IMR-90 (cell line): ENCODE measurements at places on chromosomes 1 and 21. TPM values are rescaled to one million over a fixed set of nuclear protein-coding genes. Genes with fewer than 3 reads are reported as not detected.
A peak's percentile ranks its signal among the peaks of the same experiment; 100 is the strongest.

DNA sequence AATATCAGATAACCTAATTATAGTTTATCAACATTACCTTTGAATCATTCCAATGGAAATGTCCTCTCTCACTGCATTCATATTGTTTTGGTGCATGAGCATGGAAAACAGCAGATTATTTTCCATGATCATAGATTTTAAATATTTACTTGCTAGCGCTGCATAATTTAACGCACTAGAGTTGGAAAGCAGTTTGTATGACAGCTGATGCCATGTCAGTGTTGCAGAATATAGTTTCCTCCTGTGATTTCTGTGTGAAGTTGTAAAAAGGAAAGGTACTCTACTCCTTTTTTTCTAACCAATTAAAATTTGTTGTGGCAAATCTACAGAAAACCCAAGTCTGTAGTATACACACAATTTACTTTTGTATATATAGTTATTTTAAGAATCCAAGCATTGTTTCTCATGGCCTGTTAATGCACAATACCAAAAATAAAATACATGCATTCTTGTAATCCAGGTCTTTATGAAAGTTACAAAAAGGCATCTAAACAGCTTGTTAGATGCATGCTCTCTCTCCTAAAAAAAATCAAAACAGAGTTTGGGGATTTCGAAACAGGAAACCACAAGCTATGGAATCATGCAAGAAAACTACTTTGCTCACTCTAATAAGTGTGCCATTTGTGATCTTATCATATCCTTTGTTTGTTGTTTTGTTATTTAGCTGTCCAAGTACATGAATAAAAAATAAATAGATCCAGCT, 1.9 kb upstream of the ATG4C start:
- H3K27ac ChIP-seq, result no peak overlapping the region
- H3K4me1 ChIP-seq, result no peaks in the 10 kb centered on the region
- H3K36me3 ChIP-seq, result no peaks in the 10 kb centered on the region
- DNase-seq, result peak; percentile 66

Gene HJV
- not detected in 2 replicates for total RNA-seq

DNA sequence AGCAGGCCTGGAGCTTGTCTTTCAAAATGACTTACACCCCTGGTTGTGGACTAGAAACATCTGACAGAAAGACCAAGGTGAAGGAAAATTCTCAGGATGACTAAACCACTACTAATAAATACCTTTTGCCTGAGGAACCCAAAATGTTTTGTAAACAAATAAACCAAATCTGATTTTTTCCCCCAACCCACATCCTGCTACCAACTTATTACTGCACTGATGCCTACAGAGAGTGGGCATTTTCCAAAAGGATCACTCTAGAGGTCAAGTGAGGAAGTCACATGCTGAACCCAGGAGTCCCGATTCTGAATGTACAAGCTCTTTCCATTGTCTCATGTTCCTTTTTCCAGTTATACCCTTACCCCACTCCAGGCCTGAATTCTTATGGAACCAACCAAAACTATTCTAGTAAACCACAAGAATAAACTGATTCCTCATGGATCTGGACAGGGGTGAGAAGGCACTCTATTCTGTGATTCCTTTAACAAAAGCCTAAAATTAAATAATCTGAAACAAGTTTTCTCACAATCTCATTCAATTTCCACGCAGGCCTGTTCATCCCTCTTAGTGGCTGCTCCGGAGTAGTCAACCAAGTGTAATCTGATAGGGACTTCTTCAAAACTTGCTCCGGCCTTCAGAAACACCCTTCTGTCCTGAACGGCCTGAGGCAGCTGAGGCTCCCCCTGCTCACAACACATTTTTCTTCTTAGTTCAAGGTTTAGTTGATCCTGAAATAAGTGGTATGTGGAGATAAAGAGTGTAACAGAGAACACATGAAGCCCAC, 1.4 kb downstream of the PI4KB start:
- peak; percentile 44 for DNase-seq
- H3K36me3 ChIP-seq, result peaks cover 17% of the 10 kb centered on the region
- peak overlapping the region; percentile 34 for H3K27ac ChIP-seq
- H3K4me3 ChIP-seq, result peak overlapping the region; percentile 88
- peaks cover 9% of the 10 kb centered on the region for H3K4me1 ChIP-seq

Gene LMOD1
- 44.4 and 53.2 TPM in 2 replicates for total RNA-seq

Gene REN
- 0.28 and 0.54 TPM in 2 replicates for total RNA-seq

- no peak for DNase-seq
- peaks cover under 1% of the 10 kb centered on the region for H3K4me1 ChIP-seq
- H3K27ac ChIP-seq, result no peak overlapping the region
- no peak overlapping the region for H3K4me3 ChIP-seq
- H3K36me3 ChIP-seq, result no peaks in the 10 kb centered on the region
Measured at GRCh38 chr1:27940297-27940696, 5.5 kb downstream of the SMPDL3B start.

- H3K36me3 ChIP-seq, result no peaks in the 10 kb centered on the region
- no peak overlapping the region for H3K27ac ChIP-seq
- DNase-seq, result no peak
- H3K4me3 ChIP-seq, result no peak overlapping the region
Measured at GRCh38 chr1:245412306-245412705, 257.5 kb downstream of the KIF26B start.

DNA sequence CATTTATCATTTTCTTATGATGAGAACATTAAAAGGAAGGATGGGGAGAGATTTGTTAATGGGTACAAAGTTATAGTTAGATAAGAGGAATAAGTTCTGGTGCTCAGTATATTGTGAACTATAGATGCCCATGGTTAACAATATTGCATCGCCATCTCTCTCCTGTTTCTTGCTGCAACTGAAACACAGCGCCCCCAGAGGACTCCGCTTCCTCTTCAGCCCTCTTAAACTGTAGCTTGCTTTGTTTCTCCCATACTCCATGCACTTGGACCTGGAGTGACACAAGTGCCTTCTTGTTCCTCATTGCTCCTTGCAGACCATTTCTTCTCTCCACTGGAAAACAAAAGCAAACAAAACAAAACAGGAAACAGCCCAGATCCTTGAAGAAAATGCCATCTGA, 70.1 kb upstream of the NTPCR start:
- peak; percentile 29 for DNase-seq
- no peak overlapping the region for H3K27ac ChIP-seq
- peaks cover 9% of the 10 kb centered on the region for H3K27me3 ChIP-seq
- H3K4me3 ChIP-seq, result no peak overlapping the region
- H3K36me3 ChIP-seq, result no peaks in the 10 kb centered on the region

Gene MAGI3
- 8.8 and 9.2 TPM in 2 replicates for total RNA-seq

Gene ITSN1
- 56.4 and 62.0 TPM in 2 replicates for total RNA-seq

Gene WNT3A
- not detected in 2 replicates for total RNA-seq

GRCh38 chr1:202197653-202198365, 4.2 kb downstream of the LGR6 start:
- no peaks in the 10 kb centered on the region for H3K4me1 ChIP-seq
- H3K4me3 ChIP-seq, result no peak overlapping the region
- H3K27ac ChIP-seq, result no peak overlapping the region
- no peak for DNase-seq
- H3K36me3 ChIP-seq, result no peaks in the 10 kb centered on the region
- H3K27me3 ChIP-seq, result peaks cover 85% of the 10 kb centered on the region

Gene KCNK2
- 86.9 TPM in 2 replicates for total RNA-seq

DNA sequence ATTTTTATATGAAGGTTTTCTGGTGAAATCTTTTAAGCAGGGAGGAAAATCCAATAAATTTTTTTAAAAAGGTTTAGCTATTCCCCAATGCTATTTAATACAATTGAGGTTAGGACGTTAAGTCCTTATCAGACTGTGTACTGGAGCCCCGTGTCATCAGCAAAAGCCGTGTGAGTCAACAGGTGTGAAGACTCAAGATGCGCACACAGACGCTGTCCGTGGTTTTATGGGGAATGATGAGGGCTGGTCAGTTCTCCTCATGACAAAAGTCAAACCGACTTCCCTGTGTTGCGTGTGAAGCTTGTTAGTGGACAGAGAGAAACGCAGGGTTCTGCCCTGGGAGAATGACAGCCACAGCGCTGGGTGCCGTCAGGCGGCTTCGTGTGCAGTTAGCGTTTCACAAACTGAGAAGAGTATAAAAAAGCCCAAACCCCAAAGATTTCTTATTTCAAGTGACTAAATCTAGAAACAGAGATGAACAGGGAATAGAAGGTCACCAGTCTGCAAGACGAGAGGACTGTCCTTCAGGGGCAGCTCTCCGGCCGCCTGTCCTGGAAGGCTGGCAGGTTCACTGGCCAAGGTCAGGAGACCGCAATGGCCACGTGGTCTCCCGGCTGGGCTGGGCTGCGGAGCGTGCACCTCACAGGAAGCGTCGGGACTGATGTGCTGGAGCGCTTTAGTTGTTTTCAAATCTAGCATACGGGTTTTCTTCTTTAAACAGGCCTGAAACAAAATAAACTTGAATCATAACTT, 22.4 kb downstream of the PTTG1IP start:
- peaks cover 55% of the 10 kb centered on the region for H3K36me3 ChIP-seq
- H3K27ac ChIP-seq, result no peak overlapping the region
- no peak overlapping the region for H3K4me3 ChIP-seq
- DNase-seq, result no peak
- H3K27me3 ChIP-seq, result no peaks in the 10 kb centered on the region

Gene ZNF648
- not detected in 2 replicates for total RNA-seq

DNA sequence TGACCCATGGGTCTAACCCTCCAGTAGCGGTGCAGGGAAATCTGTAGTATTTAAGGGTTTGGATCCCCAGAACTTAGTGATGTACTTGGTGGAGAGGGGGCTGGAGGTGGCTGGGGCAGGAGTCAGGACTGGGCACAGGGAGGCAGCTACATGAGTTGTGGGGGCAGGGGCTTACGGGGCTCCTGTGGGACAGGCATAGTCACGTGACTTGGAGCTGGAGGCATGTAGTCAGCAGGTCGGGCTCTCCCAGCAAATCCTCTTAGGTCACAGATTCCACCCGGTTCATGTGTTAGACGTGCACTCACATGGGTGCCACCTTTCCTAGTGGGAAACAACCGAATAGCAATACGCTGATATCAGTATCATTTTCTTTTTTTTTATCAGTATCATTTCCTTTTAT, 112.1 kb downstream of the PCP4 start:
- H3K27me3 ChIP-seq, result no peaks in the 10 kb centered on the region
- H3K4me3 ChIP-seq, result no peak overlapping the region
- no peaks in the 10 kb centered on the region for H3K4me1 ChIP-seq
- H3K36me3 ChIP-seq, result no peaks in the 10 kb centered on the region
- DNase-seq, result no peak

DNA sequence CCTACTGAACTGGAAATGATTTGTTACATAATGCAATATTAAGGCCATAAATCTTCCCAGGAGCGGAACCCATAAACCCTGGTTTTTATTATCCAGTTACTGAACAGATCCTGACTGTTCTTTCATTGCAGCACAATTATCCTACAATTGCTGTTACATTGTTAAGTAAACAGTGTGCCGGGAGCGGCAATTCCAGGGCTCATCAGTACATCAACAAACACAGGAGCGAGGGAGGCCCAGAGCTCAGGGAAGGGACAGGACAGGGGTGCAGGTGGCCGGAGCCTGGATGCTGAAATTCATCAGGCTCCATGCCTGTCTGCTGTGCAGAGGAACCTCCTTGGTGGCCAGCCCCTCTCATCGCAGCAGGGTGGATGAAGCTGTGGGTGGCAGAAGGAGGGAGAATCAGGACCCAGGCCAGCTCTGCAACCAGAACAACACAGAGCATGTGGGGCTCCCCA, 544.7 kb downstream of the NPHP4 start:
- no peaks in the 10 kb centered on the region for H3K36me3 ChIP-seq
- no peak for DNase-seq
- H3K4me3 ChIP-seq, result no peak overlapping the region
- H3K27me3 ChIP-seq, result no peaks in the 10 kb centered on the region
- H3K27ac ChIP-seq, result no peak overlapping the region
- H3K4me1 ChIP-seq, result no peaks in the 10 kb centered on the region
